ENCODE measurements at places on chromosomes 3 and 15.

GRCh38 chr15:77487469-77487842, 66.8 kb downstream of the HMG20A start:
- no peak for DNase-seq

- DNase-seq = no peak
Measured at GRCh38 chr3:148331081-148331846, 366.4 kb upstream of the AGTR1 start.

DNA sequence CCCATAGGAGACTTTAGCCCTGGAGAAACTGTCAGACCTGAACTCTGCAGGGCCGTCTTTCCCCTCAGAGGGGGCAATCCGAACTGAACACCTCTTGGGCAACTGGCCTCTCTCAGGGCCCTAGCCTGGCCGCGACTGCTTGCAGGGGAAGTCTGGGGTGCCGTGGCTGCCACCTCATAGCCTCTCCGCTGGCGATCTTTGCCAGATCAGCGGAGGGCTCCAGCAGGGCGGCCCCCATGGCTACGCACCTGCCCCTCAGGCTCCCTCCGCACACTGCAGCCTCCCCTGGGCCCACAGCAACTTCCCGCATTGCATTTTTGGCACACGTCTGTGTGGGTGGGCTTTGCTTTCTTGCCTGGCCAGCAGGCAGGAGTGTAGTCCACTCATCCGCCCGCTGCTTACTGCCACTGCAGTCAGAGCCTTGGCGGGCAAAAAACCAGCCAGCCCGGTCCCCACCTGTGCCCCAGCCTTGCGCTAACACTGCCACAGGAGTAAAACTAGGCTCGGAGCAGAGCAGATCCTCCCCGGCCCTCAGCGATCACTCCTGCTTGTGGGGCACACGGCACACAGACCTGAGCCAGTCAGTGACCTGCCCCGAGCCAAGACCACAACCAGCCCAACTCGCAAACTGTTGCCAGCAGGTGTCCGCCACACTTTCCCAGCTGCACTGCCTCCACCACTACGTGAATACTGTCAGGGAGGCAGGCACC, 266.8 kb upstream of the CBLB start:
- DNase-seq = no peak

- no peak for DNase-seq
Measured at GRCh38 chr15:22939652-22940061, 40.5 kb downstream of the CYFIP1 start.

GRCh38 chr15:90870354-90871138, 2.2 kb downstream of the FURIN start:
- peak; percentile 26 for DNase-seq

DNA sequence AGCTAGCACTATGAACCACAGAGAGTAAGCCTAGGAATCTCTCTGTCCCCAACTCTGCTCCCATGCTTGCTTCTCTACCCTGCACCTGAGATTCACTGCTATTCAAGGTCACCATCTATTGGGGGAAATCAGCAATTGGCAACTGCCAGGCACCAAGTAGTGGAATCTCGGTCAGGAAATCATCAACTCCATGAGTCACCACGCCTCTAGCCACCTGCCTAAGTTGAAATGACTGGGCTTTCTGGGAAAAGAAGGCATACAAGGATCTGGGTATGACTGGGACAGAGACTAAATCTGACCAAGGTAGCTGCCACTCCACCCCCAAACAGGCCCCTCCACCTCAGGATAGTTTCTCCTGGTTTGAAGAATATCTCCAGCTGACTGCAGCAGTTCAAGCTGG, 464.1 kb upstream of the CBLB start:
- DNase-seq = no peak

GRCh38 chr15:62899090-62899493, 143.5 kb upstream of the TPM1 start:
- no peak for DNase-seq

DNA sequence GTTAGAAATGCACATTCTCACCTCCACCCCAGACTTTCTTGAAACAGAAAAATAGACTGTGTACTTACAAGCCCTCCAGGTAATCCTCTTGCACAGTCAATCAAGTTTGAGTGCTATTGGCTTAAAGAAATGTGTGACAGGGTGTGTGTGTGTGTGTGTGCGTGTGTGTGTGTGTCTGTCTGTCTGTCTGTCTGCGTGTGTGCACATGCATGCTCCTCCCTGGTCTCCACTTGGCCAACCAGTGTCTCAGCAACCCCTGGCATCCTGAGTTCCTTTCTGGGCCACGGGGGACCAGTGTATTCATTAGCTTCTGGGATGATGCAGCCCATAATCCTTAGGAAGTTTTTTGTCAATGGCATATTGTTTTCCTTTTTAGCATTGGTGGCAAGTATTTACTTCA, 128.8 kb upstream of the IL12A start:
- no peak for DNase-seq

- no peak for DNase-seq
Measured at GRCh38 chr15:66839506-66840112, 137.6 kb downstream of the SMAD6 start.

DNA sequence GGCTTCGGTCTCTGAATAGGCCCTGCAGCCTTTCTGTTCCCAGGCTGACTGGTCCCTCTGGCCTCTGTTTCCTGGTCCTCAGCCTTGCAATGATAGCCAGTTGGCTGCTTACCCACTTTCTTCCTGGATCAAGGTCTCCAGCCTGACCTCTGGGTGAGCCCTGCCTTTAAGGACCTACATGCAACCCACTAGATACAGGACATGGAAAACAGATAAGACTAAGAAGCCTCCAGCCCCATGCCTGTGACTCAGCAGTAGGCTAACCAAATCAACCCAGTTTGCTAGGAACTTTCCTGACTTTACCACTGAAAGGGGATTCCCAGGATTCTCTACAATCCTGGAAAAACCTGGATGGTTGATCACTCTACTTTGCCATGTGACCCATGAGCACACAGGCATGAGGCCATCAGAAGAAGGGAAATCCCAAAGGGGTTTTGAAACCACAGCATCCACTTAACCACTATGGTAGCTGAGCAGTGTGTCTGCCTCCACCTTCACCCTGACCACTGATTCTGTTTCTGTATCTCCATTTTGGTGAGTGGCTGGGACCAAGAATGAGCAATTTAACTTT, 188.1 kb downstream of the CHST2 start:
- no peak for DNase-seq

- DNase-seq = no peak
Measured at GRCh38 chr15:78866803-78867202, 5.9 kb upstream of the MORF4L1 start.

DNA sequence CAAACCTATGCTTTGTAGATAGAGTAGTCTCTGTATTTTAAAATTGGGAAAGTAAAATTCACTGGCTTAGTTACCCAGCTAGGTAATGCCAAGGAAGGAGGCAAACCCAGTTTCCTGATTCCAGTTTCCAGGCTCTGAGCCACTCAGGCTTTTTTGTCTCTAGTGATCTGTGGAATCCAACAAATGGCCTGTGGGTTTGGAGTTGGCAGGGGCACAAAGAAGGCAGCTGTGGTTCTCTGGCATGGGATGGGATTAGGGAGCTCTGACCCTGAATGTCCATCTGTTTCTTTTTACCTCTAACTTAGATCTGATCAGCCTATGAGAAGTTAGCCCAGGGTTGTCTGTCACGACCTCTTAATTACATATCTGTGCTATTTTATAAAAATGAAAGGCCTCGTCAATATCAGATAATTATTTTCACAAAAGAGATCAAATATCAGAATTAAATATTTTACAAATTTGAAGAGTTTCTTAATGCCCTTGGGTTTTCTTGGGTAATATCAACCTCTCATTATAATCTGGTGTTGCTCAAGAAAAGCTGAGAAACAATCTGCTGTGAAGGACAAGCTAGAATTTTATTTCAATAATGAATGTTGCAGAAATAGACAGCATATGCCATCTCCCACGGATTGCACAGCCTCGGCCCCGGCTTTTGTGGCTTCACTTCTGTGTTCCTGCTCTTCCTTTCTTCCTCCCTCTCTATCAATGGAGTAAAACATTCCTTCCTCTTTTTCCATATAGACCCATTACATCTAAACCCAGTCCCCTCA, 63.7 kb upstream of the DAZL start:
- DNase-seq = no peak

DNA sequence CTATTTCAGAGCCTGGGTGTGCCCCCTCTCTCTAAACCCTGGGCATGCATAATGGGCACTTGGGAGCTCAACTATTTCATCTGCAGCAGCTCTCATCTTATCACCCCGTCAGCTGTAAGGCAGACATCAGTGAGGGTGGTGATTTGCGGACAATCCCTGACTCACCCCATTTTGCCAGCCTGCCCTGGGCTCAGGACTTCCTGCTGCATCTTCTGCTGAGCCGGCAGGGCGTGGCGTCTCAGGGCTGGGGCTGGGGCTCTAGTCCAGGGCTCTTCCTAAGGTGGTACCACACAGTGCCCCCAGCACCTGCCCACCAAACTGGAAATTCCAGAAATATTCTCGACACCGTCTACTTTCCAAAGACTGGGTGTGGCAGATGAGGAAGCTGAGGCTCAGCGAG, 925 bp upstream of the PSTPIP1 start:
- peak; percentile 39 for DNase-seq

DNA sequence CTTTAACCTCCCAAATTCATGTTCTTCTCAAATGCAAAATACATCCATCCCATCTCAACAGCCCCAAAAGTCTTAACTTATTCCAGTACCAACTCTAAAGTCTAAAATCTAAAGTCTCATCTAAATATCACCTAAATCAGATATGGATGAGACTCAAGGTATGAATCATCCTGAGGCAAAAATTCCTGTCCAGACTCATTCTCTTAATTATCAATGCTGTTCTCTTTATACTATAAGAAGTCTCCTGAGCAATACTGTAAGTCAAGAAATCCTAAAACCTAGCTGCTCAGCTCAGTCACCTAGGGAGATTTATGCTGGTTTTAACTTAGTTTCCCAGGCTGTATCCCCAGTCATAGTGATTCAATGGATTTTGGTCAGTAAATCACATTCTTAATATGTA, 11.1 kb downstream of the RAD18 start:
- DNase-seq = no peak

DNA sequence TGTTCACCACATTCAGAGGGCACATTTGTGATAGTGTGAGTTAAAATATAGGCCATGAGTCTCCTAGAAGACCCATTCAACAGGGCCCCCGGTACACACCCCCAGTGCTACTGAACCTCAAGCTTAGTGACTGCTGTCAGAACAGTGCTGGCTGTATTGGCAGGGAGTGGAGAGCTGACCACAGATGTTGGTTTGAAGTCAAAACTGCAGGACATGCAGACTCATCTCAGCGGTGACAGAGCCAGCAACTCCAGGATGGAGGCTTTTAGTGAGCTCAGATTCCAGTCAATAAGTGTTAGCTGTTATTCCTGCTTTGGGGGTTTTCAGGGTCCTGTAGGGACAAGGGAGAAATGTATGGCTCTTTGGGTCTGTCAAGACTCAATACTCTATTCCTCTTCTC, 29.1 kb downstream of the PRR20G start:
- no peak for DNase-seq

GRCh38 chr3:16940769-16941700, 56.3 kb downstream of the PLCL2 start:
- no peak for DNase-seq

- no peak for DNase-seq
Measured at GRCh38 chr15:51830276-51830806, 888 bp downstream of the TMOD3 start.

DNA sequence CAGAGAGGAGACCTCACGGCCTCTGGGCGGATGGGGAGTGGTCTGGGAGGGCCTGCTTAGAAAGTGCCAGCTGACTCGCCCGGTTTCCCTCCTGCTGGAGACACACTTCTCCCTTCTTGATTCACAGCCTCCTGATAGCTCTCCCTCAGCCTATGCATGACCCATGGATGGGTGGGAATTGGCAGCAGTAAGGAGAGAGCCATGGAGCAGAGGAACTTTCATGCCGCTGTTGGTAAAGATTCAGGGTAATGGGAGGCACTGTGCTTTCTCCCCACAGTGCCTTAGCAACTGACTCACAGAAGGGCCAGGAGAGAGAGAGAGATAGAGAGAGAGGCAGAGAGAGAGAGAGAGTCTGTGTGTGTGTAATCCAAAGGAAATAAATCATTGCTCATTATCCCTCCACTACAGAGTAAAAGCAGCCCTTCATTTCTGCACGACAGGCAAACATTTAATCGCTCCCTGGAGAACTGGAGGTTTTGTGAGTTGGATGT, 82.8 kb downstream of the SEMA5B start:
- no peak for DNase-seq

- no peak for DNase-seq
Measured at GRCh38 chr3:197327701-197328100, 29.3 kb upstream of the DLG1 start.

- DNase-seq = no peak
Measured at GRCh38 chr3:21913791-21914190, 162.8 kb upstream of the ZNF385D start.

GRCh38 chr15:47908486-47908885, 191.2 kb downstream of the SEMA6D start:
- DNase-seq = no peak

GRCh38 chr3:174439331-174440252, 419.5 kb upstream of the NAALADL2 start:
- no peak for DNase-seq

DNA sequence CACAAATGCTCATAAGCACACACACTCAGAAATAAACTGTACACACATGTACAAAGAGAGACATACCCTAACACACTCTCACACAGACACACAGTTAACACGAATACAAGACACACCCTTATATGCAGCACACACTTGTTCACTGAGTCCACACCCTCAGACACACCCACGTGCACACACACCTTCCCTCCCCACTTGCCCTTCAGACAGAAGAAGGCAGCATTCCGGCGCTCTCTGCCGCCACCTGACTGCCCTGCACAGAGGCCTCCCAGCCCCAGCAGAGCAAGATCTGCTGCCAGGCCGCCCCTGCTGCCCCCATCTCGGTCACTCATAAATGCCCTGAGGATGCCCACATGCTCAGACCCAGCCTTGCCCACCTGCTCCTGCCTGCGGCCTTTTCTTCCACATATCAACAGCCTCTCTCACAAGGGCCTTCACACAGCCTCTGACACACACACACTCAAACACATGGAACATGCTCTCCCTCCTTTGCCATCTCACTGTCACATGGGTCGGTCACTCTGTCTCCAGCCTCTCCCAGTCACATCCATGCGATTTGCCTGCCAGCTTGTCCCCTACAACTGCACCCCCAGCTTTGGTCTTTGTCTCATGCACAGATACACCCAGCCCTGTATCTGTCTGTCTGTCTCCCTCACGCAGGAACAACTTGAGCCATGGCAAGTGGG, 71.1 kb downstream of the EPHB3 start:
- DNase-seq = no peak

GRCh38 chr15:88603885-88604284, 17.3 kb upstream of the AEN start:
- DNase-seq = no peak

DNA sequence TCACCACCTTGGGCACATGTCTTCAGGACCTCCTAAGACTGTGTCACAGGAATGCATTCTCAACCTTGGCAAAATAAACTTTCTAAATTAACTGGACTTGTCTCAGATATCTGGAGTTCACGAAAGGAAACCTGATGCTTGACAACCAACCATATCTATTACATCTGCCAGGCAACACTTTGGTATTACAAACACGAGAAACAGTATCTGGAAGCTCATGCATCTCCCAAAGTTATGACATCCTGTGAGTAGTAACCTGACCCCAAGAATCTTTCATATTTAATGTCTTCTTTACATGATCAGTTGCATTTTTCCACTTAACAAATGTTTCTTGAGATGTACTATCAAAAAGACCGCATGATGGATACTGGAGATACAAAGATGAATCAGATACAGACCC, 465.3 kb upstream of the AGTR1 start:
- no peak for DNase-seq

Data from CD4-positive, alpha-beta memory T cell (primary cell).